Hepatocyte (in vitro differentiated cells): ENCODE measurements at places on chromosomes 11 and 22. TPM values are rescaled to one million over a fixed set of nuclear protein-coding genes. Genes with fewer than 3 reads are reported as not detected.
A peak's percentile ranks its signal among the peaks of the same experiment; 100 is the strongest.

GRCh38 chr11:86698639-86699038 lies 26.2 kb upstream of the ME3 start:
- H3K4me1 ChIP-seq = no peaks in the 10 kb centered on the region
- H3K27ac ChIP-seq = no peak overlapping the region
- no peaks in the 10 kb centered on the region for H3K27me3 ChIP-seq
- DNase-seq = no peak
- H3K4me3 ChIP-seq = no peak overlapping the region

The RFPL1 gene
- not detected in 2 replicates for polyA plus RNA-seq

The NRGN gene
- 1.1 and 1.2 TPM in 2 replicates for polyA plus RNA-seq

DNA sequence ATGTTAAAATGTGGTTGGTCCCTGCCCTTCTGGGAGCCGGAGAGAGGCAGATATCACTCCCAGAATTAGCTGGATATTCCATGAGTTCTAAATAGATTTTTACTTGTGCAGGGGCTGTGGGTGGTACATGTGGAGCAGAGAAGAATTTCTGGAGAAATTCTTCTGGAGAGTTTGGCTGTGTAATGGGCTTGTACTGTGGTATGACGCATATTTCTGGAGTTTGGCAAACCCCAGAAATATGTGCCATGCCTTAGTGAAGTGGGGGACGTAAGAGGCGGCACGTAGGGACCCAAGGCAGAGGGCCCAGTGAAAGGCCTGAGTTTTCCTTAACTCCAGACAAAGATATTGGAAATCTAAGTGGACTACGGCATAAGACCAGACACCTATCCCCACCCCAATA lies 51.3 kb upstream of the TBCEL start:
- H3K36me3 ChIP-seq = no peaks in the 10 kb centered on the region
- no peaks in the 10 kb centered on the region for H3K4me1 ChIP-seq
- DNase-seq = no peak

- no peak for DNase-seq
- peaks cover 30% of the 10 kb centered on the region for H3K27me3 ChIP-seq
- no peaks in the 10 kb centered on the region for H3K4me1 ChIP-seq
Measured at GRCh38 chr22:22244316-22245250, at the start of gene VPREB1. Gene VPREB1, plus strand, starts transcription at chr22:22244786. Its CDS starts 28 bp downstream, at chr22:22244814.

- H3K4me1 ChIP-seq = peaks cover 6% of the 10 kb centered on the region
- no peak for DNase-seq
- H3K27ac ChIP-seq = no peak overlapping the region
- H3K36me3 ChIP-seq = no peaks in the 10 kb centered on the region
- no peaks in the 10 kb centered on the region for H3K27me3 ChIP-seq
Measured at GRCh38 chr22:27443306-27443705, 358.2 kb downstream of the MN1 start.

The RCOR2 gene
- 3.1 and 3.5 TPM in 2 replicates for polyA plus RNA-seq

DNA sequence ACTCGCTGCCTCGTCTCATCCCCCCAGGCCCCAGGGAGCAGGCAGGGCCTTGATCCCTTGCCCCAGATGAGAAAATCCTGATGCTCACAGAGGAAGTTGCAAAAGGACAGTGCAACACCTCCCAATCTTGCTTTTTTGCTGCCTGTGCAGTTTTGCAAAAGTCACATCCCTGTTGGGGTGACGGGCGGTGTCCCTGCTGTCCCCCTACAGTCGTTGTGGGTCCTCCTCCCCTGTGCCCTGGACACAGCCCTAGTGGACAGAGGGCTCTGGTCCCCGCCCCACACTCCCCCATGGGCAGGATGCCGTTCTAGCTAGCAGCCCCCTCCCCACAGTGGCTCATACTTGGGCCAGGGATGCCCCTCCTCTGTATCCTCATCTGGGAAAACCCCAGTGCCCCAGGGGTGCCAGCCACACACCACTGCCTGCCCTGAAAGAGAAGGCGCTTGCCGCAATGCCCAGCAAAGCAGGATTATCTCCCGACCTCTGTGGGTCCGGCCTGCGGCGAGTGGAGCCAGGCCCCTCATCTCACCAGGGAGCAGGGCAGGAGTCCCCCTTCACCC lies 18.4 kb upstream of the CTSD start:
- H3K27me3 ChIP-seq = no peaks in the 10 kb centered on the region
- DNase-seq = no peak
- no peak overlapping the region for H3K27ac ChIP-seq
- no peaks in the 10 kb centered on the region for H3K36me3 ChIP-seq
- no peak overlapping the region for H3K4me3 ChIP-seq

The MED17 gene
- polyA plus RNA-seq = 18.3 and 32.5 TPM in 2 replicates

- no peaks in the 10 kb centered on the region for H3K36me3 ChIP-seq
- H3K4me3 ChIP-seq = no peak overlapping the region
- H3K4me1 ChIP-seq = peaks cover 78% of the 10 kb centered on the region
- peak overlapping the region; percentile 92 for H3K27ac ChIP-seq
- no peaks in the 10 kb centered on the region for H3K27me3 ChIP-seq
Measured at GRCh38 chr22:27865496-27865895, 53.6 kb downstream of the PITPNB start.
